Progenitor cell of endocrine pancreas (in vitro differentiated cells): ENCODE measurements at places on chromosomes 2 and 18. TPM values are rescaled to one million over a fixed set of nuclear protein-coding genes. Genes with fewer than 3 reads are reported as not detected.

Gene SCN9A
- 23.5 and 23.7 TPM in 2 replicates for total RNA-seq

Gene TUBA3E
- not detected in 2 replicates for total RNA-seq

Gene PRSS56
- not detected in 2 replicates for total RNA-seq

Gene C2orf76
- total RNA-seq = 8.4 and 10.9 TPM in 2 replicates

Gene ATP8B1
- 21.7 and 21.9 TPM in 2 replicates for total RNA-seq

Gene C2orf42
- total RNA-seq = 21.0 and 28.0 TPM in 2 replicates

Gene LINC00305
- 0.71 and 1.6 TPM in 2 replicates for total RNA-seq

Gene RPE
- total RNA-seq = 46.2 and 47.4 TPM in 2 replicates

Gene RAMP1
- 90.1 and 105 TPM in 2 replicates for total RNA-seq

Gene LHCGR
- not detected in 2 replicates for total RNA-seq
